ENCODE measurements at places on chromosomes 4 and X.

DNA sequence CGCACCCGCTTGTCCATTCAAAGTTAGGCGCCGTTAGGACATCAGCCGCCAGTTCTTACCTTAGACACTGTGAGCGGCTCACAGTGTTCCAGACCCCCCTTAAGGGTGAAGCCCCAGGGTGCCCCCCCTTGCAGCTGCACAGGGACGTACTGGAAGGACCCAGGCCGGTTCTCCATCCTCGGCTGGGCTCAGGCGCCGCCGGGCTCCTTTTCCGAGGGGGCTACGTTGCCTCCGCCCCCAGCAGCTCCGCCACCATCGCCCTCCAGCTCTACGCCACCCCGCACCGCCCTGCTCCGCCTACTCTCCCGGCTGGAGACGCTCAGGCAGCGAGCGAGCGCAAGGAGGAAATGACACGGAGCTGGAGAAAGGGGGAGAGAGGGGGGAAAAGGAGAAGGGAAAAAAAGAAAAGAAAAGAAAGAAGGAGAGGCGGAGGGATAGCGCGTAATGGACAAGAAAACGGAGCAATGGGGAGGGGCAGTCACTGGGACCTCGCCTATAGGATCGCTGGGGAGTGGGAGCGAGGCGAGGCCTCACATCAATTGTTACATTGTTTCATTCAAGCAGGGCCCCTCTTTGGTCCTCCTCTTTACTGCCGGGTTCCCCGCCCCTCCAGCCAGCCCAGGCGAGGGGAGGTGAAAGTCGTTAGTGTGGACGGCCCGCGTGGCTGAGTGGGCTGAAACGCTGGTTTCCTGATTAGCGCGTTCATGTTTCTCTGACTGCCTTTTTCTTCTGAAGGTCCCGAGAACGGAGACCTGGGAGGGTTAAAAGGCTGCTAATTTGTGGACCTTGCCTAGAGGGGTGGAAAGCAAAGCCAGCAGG lies at the start of gene SHROOM4:
TSS of gene SHROOM4 (minus strand) at position 352 of the 819 bp plus-strand sequence. CDS start at position 176, 176 bp downstream.
- peak; percentile 64 for DNase-seq

GRCh38 chr4:105116616-105117319 lies 29.9 kb upstream of the TET2 start:
- no peak for DNase-seq

DNA sequence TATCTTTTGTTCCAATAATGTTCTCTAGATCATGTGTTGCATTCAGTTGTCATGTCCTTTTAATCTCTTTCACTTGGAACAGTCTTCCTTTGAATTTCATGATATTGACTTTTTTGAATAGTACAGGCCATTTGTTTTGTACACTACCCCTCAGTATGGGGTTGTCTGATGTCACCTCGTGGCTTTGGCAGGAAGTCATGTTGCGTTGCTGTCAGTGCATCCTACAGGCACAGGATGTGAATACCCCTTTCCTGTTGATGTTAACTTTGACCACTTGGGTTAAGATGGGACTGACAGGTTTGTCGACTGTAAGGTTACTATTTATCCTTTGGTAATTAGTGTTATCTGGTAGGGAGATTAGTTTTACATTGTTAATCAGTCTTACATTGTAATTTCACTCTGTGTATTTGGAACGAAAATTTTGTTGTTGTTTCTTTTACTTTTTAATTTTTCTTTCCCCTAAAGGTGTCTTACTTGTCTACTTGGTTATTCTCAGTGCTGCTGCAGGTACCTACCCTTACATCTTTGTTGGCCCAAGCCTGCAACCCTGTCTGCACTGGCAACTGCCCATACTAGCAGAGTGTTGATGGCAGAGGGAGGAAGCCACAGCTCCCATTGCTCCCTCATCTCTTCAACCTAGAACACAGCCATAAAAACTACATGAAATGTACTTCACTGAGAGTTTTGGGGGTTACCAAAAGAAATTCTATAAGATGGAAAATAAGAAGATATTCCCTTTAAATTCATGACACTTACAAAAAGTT lies 14.7 kb upstream of the ATP8A1 start:
- DNase-seq: no peak

DNA sequence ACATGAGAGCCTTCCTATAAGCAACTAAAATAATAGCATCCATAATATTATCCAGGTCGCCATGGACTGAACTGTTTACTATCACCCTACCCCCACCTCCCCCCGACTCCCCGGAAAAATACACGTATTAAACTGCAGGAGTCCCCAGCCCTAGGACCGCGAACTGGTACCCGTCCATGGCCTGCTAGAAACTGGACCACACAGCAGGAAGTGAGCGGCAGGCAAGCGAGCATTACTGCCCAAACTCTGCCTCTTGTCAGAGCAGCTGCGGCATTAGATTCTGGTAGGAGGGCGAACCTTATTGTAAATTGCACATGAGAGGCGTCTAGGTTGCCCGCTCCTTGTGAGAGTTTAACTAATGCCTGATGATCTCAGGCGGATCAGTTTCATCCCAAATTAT lies 405.8 kb upstream of the ADGRL3 start:
- no peak for DNase-seq

- DNase-seq: peak; percentile 61
Observed at GRCh38 chr4:143514497-143514896, 995 bp downstream of the SMARCA5 start.

GRCh38 chr4:123449780-123450179 lies 53.2 kb downstream of the SPRY1 start:
- peak; percentile 73 for DNase-seq

DNA sequence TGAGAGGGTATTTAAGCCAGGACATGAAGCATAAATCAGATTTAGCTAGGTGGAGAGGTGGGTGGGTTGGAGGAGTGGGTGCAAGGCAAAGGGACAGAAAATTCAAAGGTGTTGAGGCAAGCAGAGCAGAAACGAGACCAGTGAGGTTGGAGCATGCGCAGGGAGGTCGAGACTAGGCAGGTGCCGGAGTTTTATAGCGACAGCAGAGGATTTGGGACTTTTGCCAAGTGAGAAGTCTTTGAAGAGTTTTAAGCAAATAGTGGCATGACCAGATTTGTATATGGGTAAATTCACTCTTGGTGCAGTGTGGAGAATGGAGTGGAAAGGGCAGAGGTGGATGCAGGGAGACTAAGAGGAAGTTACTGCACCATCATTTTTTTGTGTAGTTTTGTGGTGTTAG lies 107.0 kb upstream of the TLR2 start:
- no peak for DNase-seq

GRCh38 chrX:101462892-101463291 lies 22.4 kb upstream of the ARMCX4 start:
- DNase-seq: peak; percentile 62

GRCh38 chr4:3232001-3232400 lies 17.0 kb upstream of the MSANTD1 start:
- DNase-seq: no peak

GRCh38 chrX:101931488-101932248 lies at the start of gene ZMAT1:
ZMAT1 (minus strand) TSS chrX:101932027; CDS start chrX:101932008, 19 bp downstream.
- peak; percentile 77 for DNase-seq

GRCh38 chrX:70001269-70001668 lies 48.5 kb downstream of the AWAT2 start:
- no peak for DNase-seq

- no peak for DNase-seq
Observed at GRCh38 chr4:154727540-154727939, 16.3 kb upstream of the LRAT start.

DNA sequence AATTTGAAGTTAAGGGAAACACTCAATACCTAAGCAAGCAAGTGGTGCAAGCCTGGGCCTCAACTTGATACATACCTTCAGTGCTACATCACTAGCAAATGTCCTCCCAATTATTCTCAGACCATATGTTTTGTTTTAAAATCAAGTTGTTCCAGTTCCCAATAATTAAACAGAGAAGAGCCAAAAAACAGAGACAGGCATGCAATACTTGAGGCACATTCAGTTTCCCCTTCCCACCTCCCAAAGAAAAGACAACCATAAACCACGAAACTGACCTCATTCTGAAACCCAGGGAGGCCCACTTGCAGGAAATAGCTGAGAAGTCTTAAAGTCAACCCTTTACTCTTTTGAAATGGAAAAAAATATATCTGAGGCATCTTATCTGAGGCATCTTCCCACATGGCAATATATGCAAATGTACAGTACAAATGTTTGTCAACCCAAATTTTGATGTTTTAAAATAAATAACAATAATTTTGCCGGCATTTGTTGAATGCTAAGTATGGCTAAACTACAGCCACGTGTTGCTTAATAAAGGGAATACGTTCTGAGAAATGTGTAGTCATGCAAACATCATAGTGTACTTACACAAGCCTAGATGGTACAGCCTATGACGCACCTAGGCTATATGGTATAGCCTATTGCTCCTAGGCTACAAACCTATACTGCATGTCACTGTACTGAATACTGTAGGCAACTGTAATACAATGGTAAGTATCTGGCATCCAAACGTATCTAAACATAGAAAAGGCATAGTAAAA lies 147.5 kb downstream of the TSPAN5 start:
- peak; percentile 94 for DNase-seq

- DNase-seq: peak; percentile 73
Observed at GRCh38 chr4:151276787-151277562, at the start of gene PRSS48. PRSS48 (plus strand) TSS chr4:151277161; CDS start chr4:151277173, 12 bp downstream.
